ENCODE measurements at places on chromosomes 3 and 15. TPM values are rescaled to one million over a fixed set of nuclear protein-coding genes. Genes with fewer than 3 reads are reported as not detected.

DNA sequence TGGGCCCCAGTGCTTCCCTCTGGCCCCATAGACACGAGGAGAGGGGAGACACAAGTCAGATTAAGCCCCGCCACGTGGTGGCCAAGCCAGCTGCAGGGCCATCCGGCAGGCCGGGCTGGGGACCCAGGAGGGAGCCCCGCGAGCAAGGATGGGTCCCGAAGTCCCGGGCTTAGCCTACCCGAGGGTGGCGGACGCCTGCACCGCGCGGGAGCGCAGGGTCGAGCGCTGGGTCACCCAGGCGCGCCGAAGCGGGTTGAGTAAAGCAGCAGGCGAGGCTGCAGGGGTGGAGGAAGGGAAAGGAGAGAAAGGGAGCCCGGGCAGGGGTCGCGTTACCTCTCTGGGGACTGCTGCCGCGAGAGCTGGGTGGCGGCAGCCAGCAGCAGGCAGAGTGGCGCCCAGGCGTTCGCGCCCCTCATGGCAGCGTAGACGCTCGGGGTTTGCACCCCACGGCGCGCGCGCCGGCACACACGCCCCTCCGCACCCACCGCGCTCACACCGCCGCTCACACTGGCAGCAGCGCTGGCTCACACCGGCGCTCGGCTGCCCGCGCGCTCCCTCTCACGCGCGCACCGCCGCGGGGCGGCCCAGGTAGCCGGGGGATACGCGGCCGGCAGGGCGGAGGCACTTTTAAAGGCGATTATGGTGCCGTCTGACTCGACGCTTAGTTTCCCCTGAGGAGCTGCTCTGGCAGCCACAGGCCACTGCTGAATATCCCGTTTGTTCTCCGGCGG lies at the start of gene PCOLCE2:
Gene PCOLCE2 (minus strand): TSS at position 603 of the 731 bp plus-strand sequence. CDS start 187 bp downstream, at position 416.
- peak; percentile 41 for DNase-seq

GRCh38 chr3:45191924-45192417 lies 34.1 kb downstream of the TMEM158 start:
- no peak for DNase-seq

GRCh38 chr3:143525408-143525807 lies 322.9 kb downstream of the SLC9A9 start:
- no peak for DNase-seq

- no peak for DNase-seq
Observed at GRCh38 chr3:113227146-113227545, 15.8 kb downstream of the BOC start.

- no peak for DNase-seq
Observed at GRCh38 chr3:45479621-45480035, 91.3 kb downstream of the LARS2 start.

Gene CHRFAM7A
- total RNA-seq: not detected

Gene STAC
- 0.27 TPM for total RNA-seq
